ENCODE measurements at places on chromosomes 7 and 10.
A peak's percentile ranks its signal among the peaks of the same experiment; 100 is the strongest.

GRCh38 chr10:78584681-78585080 lies 484.1 kb upstream of the ZMIZ1 start:
- DNase-seq = no peak

DNA sequence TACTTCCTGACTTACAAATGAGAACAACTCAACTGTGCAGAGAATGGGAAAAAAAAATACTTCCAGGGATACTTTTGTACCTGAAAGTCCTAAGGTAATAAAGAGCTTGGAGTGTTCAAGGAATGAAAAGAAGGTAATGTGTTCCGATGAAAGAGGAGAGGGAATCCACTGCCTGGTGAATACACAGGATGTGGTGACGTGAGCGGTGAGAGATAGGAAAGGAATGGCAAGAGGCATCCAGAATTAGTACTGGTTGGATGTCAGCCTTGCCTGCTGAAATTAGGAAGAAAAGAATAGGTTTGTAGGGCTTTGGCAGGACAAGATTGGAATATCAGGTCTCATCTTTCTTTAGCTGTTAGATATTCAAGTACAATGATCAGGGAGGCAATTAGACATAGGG lies 347.7 kb downstream of the POM121L12 start:
- no peak for DNase-seq

GRCh38 chr7:131268906-131269305 lies 58.8 kb upstream of the MKLN1 start:
- DNase-seq = peak; percentile 48

- DNase-seq = no peak
Measured at GRCh38 chr7:151865070-151865670, 11.7 kb downstream of the PRKAG2 start.

- DNase-seq = no peak
Measured at GRCh38 chr10:111171183-111171582, 94.4 kb downstream of the ADRA2A start.

GRCh38 chr10:62170732-62171131 lies 97.9 kb downstream of the RTKN2 start:
- peak; percentile 13 for DNase-seq

DNA sequence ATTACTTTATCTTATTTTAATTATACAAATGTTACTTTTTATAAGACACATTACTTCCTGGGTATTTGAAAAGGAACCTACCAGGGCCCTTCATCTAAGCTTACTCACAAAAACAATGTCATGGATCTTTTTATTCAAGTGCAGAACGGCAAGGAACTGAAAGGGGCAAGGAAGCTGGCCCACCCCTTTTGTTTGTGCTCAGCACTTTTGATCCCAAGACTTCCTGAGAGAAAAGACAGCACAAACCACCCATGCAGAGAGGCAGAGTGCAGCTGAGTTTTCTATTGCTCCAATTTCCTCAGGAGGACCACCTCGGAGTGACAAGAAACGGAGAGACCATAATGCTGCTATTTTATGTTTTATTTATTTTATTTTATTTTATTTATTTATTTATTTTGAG lies 232.0 kb upstream of the NRP1 start:
- no peak for DNase-seq

DNA sequence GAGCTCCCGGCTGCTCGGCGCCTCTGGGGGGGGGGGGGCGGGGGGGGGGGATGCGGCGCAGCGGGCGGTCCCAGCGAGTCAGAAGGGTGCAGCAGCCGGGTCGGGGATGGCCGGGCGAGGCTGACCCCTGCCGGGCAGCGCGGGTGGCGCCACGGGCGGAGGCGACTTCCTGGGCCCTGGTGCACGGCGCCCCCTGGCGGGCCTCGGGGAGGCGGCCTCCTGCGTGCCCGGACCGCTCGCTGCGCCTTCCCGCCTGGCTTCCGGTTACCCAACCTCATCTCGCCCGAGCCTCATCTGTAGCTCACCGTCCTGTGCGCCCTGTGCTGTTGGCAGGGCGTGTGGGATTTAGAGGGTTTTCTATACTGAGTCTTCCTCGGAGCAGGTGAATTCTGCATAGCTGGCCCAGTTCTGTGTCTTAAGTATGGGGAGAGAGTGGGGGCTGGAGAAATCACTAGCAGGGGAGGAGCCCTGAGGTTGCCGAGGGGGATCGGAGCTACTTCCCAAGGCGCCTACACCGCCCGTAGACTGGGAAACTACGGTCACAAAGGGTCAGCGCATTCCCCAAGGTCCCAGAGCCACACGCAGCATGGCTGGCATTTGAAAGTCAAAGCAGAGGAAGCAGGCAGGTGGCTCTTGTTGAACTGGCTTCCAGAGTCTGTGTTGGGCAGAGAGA lies 28.3 kb upstream of the WDFY4 start:
- peak; percentile 88 for DNase-seq

DNA sequence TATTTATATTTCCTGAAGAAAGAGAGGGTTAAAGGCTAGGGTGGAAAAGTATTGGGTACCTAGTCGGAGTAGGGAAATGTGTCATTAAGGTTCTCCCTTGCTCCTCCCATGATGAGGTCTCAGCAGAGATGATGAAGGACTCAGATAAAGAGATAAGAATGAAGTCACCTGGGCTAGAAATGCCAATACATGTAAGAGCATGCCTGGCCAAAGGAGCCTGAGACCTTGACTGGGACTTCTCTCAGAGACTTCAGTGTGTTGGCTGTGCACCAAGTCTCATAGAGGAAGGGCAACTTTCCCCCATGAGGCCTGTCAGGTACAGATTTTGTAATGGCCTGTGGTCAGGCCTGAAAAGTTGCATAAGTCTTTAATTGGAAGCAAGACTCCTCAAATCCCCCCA lies 361.0 kb upstream of the CDC14C start:
- no peak for DNase-seq

GRCh38 chr10:119541459-119542356 lies 811 bp downstream of the RGS10 start:
- DNase-seq = no peak

- no peak for DNase-seq
Measured at GRCh38 chr10:76626386-76626785, 1011.2 kb downstream of the KCNMA1 start.

DNA sequence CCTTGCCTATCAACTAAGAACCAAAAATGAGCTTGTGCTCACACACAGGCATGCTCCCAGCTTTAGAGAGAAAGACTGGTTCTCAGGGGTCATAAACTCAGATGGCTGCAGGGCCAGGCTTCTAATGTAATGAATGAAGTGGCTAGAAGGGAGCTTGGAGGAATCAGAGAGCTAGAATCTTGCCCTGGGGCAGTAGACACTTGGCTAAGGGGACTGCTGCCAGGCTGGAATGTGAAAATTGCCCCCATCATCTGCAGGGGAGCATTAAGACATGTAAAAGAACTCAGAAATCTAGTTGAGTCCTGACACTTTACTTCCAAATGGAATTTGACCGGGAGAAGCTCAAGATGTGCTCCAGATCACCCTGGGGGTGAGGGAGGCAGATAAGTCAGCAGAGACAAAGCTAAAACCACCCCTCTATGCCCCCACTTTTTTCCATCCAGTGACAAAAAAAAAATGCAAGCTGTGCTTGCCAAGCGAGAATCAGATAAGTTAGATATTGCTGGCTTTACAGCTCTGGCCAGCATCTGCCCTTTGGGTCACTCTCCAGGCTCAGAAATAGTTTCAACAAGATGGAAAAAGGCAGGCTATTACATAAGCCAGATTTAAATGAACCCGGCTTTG lies 2.3 kb upstream of the SLC16A9 start:
- DNase-seq = no peak

DNA sequence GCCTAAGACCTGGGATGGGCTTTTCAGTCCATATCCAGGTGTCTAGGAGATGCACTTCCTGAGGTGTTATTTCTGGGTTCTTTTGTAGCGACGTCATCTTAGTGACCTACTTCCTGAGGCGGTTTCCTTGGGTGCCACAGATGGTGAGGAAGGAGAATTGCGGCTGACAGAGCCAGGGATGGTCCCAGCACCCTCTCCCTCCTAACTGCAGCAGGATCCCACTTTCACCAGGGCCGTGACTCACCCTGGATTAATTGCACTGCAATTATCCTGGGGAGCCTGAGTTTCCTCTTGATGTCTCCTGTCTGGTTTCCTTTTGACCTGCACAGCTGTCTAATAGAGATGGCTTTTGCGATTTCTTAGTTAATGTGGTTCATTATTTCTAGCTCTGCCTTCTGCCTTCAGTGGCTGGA lies 271.7 kb downstream of the TCF7L2 start:
- DNase-seq = peak; percentile 43

GRCh38 chr7:104950006-104950405 lies 64.0 kb upstream of the KMT2E start:
- no peak for DNase-seq

GRCh38 chr7:40200791-40201190 lies 66.0 kb downstream of the SUGCT start:
- DNase-seq = peak; percentile 94

DNA sequence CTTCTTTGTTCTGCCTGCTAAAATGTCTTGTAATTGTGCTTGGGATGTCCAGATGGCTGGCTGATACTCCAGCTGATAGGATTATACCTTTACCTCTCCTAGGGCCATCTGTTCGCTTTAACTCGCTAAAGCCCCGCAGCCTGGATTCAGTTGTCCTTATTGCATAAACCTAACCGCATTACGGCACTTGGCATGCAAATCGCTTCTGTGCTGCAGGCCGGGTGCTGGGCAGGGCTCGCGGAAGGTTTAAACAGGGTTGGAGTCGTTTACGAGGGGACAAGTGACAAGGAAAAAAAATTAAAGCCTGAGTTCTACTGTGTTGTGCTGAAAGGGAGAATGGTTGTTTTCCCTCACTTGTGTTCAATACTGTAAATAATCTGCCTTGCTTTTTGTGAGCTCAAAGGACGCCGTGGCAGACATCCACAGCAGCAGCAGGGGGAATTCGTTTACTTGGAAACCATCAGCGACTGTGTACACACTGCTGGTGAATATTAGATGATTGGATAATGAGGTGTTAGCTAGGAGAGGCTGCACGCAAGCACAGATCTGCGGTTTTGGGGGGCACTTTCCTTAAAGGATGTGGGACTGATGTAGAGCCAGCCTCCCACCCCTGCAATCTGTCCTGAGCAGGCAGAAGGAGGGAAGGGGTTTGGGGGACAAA lies 93.0 kb downstream of the EBF3 start:
- peak; percentile 53 for DNase-seq
